ENCODE measurements at places on chromosomes 4 and X.
A peak's percentile ranks its signal among the peaks of the same experiment; 100 is the strongest.

DNA sequence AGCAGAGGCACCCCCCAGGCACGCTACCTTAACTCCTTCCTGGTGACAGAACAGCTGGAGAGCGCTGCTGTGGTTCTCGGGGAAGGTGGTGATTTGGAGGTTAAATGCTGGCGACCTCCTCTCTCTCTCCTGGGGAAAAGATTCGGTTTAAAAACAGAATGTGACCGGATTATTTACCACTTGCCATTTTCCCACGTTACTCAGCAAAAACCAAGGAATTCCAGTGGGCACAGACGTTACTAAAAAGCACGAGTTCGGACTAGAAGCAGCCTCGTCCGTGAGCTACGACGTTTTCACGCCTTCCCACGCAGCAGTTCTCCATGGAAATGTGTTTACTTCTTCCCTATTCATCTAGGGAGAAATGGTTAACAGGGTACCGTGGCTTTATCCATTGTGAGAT, 32.3 kb upstream of the C4orf50 start:
- ATAC-seq = no peak

DNA sequence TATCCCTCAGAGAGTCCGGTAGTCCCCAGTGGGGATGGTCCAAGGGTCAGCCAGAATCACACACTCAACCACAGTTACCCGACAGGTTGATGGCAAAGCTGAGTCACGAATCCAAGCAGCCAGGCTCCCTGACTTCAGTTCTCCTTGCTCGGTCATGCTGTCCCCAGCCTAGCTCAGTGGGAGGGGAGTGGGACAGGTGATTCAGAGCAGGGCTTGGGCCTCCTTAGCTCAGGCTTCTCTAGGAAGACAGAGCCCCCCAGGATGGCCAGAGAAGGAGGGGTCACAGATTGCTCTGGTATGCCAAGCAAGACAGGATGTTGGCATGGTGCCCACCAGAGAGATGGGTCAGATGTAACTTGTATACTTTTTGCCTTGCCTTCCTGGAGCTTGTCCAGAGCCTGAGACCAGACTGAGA, 66.5 kb downstream of the EFNB1 start:
- no peak for ATAC-seq

DNA sequence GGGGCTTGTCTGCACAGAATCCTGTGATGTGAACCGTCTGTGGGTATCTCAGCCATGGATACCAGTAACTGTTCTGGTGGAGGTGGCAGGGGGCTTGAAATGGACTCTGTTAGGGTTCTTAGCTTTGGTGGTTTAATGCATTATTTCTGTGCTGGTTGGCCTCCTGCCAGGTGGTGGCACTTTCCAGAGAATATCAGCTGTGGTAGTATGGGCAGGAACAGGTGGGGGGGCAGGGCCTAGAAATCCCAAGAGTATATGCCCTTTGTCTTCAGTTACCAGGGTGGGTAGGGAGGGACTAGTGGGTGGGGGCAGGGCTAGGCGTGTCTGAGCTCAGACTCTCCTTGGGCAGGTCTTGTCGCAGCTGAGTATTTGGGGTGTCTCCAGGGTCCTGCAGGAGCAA, 106.7 kb downstream of the KIT start:
- ATAC-seq = no peak

DNA sequence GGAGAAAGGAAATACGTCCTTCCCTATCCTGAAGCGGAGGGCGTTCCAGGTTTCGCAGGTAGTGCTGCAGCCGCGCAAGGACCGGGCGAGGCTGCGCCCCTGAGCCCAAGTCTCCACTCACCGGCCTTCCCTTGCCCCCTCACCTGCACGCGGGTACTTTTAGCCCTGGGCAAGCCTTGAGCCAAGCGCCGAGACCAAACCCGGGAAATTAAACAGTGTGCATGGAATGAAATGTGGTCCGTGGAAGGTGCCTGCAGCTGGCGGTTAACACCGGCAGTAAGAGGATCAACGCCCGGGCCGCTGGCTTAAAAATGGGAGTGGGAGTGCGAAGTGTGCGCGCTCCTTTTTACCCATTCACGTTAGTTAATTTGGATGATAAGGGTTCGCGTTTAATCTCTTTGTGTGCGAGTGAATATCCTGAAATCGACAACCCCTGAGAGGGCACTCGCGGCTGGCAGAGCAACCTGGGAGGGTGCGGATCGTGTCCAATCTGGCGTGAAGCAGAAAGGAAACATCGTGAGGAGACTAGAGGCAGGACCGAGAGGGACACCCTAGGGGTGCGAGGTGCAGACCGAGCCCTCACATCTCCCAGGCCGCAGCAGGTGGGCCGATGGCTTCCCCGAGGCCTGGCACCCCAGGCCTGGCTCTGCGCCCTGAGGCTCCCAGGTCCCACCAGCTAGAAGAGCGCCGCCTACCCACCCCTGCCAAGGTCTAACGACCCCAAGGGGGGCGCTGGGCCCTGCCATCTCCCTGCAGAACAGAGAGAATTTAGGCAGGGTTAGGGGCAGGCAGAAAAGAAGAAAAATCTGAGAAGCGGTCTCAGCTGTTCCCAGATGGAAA, 2.0 kb upstream of the HELT start:
- ATAC-seq = no peak

DNA sequence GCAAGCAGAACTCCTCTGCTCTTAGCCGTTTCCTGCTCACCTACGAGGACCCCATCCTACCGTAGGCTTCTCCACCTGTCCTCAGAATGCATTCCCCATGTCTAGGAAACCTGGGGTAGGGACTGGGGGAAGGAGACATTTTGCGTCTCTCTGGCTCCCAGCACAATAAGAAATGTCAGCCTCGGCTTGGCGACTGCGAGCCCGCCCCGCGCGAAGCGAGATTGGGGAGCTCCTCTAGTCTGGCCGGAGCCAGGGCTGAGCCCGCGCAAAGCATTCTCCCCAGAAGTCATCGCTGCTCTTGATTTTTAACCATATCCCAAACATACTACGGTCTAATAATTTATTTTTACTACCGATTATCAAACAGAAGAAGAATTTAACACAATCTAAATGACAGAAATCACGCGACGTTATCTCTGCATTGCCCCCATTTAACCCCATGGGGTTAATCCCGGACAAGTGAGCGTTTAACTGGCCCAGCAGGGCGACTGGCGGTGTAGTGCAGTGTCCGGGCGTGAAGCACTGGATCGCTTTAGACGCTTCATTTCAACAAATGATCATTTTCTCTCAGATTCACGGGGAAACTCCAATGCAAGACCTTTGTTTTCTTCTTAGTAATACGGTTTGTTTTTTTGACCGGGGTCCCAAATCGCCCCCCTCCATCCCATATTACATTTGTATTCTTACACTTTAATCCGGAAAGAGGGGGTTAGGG, 8.0 kb upstream of the PITX2 start:
- ATAC-seq = no peak

- no peak for ATAC-seq
These were observed 855.2 kb upstream of the ADGRL3 start for GRCh38 chr4:60344908-60345307.

- no peak for ATAC-seq
These were observed 229.2 kb upstream of the AFF2 start for GRCh38 chrX:148271263-148271662.

DNA sequence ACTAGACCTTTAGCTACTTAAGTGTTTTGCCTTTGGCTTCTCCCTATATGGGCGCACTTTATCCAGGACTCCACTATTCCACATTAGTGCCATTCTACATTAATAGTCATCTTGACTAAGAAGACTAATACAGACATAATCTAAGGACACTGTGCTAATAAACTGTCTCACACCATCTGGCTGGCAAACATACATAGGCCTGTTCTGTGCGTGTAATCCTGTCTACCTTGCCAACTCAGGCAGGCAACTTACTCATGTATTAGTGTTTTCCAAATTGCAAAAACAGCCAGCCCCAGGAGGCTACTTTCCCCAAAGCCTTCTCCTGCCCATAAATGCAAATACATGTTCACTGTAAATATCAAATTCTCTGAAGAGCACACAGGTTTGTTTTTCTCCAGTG, 587.3 kb downstream of the TMA16 start:
- no peak for ATAC-seq

- no peak for ATAC-seq
These were observed 2.4 kb upstream of the MORF4L2 start for GRCh38 chrX:103688946-103689345.

DNA sequence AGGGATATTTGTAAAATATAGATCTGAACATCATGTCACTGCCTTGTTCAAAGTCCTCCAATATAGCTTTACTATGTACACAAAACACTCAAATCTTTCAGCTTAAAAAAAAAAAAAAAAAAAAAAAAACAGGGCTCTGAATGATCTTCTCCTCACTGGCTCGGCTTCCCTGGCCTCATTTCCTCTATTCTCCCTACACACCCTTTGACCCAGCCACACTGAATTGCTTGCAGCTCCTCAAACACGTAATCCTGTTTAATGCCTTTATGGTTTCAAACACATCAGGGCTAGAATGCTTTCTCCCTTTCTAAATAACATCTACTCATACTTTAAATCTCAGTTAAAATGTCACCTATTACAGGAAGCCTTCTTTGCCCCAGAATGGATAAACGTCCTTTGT, 60.8 kb downstream of the MTMR8 start:
- ATAC-seq = no peak

DNA sequence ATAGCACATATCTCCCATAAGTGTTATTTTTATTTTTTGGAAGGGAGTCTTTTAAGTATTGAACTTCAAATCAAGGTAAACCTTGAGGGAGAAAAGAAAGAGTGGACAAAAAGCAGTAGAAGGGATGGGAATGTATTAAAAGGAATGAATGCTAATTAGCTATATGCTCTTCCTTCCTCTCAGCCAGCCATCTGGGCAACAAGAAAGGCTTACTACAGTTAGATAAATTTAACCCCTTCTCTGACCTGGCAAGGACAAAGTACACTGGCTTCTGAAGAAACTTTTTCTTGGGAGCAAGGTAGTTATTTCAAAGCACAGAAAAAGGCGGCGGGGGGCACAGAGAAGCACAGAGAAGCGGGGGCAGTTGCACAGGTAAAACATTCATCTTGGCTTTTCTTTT, 54.6 kb downstream of the GAB1 start:
- no peak for ATAC-seq

- peak; percentile 68 for ATAC-seq
These were observed 200.8 kb downstream of the CEP135 start for GRCh38 chr4:56149591-56149990.

GRCh38 chr4:121168446-121169281, 4.5 kb upstream of the TNIP3 start:
- ATAC-seq = no peak

GRCh38 chr4:159296061-159296460, 193.2 kb downstream of the RAPGEF2 start:
- no peak for ATAC-seq

- ATAC-seq = no peak
These were observed 201.5 kb upstream of the FAM241A start for GRCh38 chr4:111943796-111944203.

GRCh38 chr4:1411436-1412375, 5.5 kb upstream of the NKX1-1 start:
- ATAC-seq = no peak

DNA sequence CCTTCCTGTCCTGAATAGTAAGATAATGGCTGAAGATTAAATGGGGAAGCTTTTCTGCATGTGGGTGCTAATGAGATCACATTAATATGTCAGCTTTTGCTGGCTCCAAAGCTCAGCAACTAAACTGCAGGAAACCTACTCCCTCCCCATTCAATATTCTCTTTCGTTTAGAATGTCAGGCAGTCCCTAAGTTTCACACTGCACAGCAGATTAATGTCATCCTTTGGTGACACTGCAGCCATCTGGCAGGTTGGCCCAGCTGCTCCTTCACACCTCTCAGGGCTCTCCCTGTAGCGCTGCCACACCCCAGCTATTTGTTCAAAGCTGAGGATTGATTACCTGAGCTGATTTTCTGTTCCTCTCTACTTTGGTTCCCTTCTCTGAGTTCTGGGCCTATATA, 110.5 kb downstream of the KDR start:
- peak; percentile 23 for ATAC-seq

GRCh38 chr4:150302553-150302952, 224.3 kb downstream of the DCLK2 start:
- peak; percentile 75 for ATAC-seq

DNA sequence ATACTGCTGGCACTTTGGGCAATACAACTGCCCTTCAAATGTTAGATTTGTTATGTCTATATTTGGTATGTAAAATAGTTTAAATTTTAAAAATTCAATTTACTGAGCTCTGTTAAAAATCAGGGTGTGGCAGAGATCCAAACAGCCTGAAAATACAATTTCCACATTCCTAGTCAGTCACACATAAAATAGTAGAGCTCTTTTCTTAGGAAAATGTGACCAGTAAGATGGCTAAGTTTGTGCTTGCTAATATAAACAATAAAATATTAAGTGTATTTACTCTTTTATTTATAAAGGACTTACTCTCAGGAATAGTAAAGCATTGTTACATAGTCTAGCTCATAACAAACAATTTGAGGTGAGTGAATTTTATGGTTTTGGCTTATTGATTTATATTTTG, 200.2 kb downstream of the DKK2 start:
- no peak for ATAC-seq

- ATAC-seq = no peak
These were observed 230.3 kb downstream of the UNC5C start for GRCh38 chr4:95318483-95318882.

- no peak for ATAC-seq
These were observed 374.0 kb downstream of the EPHA5 start for GRCh38 chr4:65296246-65296645.

DNA sequence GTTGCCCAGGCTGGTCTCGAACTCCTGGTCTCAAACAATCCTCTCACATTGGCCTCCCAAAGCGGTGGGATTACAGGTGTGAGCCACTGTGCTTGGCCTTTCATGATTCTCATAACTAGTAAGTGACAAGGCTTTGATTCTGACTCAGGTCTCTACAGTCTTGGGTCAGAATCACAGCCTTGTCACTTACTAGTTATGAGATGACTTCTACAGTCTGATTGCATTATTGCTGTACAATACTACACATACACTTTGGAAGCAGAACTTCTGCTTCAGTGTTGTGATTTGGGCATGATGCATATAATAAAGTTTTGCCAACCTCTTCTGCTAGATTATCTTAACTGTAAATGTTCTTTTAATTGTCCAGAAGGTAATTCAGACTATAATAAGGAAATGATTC, 123.3 kb downstream of the KDM6A start:
- ATAC-seq = no peak

GRCh38 chr4:152771741-152772533, 7.6 kb downstream of the TIGD4 start:
- no peak for ATAC-seq

GRCh38 chrX:149504226-149504914, 736 bp downstream of the IDS start:
- ATAC-seq = peak; percentile 41

GRCh38 chr4:149910177-149910576, 94.5 kb upstream of the IQCM start:
- no peak for ATAC-seq

GRCh38 chr4:77861495-77861894, 1.1 kb upstream of the MRPL1 start:
- ATAC-seq = peak; percentile 63

GRCh38 chr4:22959483-22959882, 266.7 kb downstream of the GBA3 start:
- ATAC-seq = no peak

GRCh38 chr4:103496800-103497199, 223.0 kb downstream of the TACR3 start:
- no peak for ATAC-seq

DNA sequence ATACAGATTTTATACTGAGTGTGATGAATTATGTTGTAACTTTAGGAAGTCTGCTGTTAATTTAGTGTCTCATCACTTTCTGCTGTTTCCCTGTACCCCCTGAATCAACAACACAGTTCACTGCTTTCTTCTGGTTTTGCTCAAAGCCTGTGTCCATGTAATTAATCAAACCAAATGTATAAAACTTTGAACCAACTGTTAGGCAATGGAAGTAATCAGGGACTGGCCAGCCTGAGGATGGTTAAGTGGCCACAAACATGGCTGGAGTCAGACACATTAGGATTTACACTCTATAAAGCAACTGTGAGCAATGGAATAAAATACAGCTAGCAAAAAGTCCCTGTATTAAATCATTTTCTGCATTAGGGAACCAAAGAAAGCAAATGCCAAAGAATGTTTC, 42.6 kb downstream of the CXCL1 start:
- ATAC-seq = no peak

All from motor neuron (in vitro differentiated cells).